GM12878 (cell line): ENCODE measurements at places on chromosomes 12 and 14.

DNA sequence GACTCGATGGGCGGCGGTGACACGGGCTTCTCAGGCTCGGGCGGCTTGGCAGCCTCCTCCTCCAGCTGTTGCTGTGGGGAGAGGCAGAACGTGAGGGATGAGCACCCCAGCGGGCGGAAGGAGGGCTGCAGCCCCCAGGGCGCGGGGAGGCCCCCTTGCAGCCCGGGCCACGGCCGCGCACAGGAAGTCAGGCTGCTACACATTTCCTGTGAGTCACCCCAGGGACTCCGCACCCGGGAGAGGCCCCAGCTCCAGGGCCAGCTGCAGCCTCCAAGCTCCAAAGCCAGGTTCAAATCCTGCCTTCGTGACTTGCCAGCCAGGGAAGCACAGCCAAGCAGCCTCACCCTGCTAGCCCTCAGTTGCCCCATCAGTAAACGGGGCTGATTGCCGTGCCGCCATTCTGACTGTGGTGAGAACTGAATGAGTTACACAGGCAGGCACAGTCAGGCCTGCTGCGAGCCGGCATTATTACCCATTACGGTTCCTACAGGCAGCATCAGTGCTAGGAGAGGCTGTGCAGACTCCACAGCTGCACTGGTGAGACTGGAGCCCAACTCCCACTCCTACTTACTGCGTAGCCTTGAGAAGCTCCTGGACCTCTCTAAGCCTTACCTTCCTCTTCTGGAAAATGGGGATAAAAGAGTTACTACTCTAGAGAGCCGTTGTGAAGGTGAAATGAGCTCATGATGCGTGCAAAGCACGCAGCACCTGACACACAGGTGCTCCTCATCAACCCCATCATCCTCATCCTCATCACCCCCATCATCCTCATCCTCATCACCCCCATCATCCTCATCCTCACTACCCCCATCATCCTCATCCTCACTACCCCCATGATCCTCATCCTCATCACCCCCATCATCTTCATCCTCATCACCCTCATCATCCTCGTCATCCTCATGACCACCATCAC is 100.9 kb downstream of the NCOR2 start:
- DNase-seq, result no peak

GRCh38 chr12:77087427-77087826 is 22.1 kb upstream of the E2F7 start:
- DNase-seq, result no peak

DNA sequence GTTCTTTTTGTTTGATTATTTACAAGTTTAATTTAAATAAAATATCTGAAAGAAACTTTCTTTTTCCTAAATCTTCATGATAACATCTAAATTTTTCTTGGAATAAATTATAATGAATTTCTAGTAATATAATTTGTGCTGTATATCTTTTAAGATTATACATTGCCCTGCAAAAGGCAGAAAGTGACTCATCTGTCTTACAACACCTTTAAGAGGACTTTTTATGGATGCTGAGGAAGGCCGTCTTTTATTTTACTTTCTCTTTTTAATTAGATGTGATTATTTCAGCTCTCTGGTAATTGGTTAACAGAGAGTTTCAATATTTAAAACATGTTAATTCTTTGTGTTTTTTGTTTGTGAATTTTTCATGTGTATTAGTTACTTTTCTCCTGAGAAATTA is 598.4 kb downstream of the RPL10L start:
- no peak for DNase-seq

- DNase-seq, result no peak
These were observed 168.7 kb upstream of the HIF1A start for GRCh38 chr14:61526405-61527312.

DNA sequence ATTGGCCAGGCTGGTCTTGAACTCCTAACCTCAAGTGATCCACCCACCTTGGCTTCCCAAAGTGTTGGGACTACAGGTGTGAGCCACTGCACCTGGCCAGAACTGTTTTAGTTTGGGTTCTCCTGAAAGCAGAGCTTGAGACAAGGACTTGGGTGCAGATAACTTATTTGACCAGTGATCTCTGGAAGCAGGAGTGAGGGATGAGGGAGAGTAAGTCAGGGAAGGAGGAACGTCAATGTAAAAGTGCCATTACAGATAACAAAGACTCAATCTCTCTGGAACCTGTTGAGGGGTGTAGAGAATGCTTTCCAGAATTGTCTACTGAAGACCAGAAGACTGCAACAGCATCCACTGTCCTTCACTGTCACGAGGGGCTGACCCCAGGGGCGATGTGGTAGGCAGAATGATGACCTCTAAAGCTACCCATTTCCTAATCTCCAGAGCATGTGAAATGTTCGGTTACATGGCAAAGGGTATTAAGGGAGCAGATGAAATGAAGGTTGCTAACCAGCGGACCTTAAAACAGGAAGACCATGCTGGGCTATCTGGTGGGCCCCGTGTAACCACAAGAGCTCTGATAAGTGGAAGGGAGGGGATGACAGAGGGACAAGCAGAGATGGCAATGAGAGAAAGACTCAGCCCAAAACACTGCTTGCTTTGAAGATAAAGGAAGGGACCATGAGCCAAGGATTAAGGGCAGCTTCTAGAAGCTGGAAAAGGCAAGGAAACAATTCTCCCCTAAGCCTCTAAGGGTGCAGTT is 207.8 kb downstream of the RBM19 start:
- DNase-seq, result no peak

DNA sequence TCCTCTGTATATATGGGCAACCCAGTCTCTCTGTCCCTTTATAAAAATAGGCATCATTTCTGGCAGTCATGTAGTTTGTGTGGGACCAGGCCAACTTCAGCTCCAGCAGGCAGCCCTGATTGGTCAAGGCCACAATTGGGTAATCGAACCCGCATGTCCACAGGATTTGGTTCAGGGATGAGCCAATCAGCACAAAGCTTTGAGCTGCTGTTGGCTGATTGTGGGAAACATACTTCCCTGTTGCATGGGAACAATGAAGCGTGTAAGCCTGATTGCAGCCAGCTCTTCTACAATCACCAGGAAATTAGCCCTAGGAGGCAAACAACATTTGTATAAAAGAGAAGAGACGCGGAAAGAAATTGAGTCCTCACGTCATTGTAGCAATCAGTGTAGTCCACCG is 328.6 kb downstream of the PCNX1 start:
- no peak for DNase-seq

DNA sequence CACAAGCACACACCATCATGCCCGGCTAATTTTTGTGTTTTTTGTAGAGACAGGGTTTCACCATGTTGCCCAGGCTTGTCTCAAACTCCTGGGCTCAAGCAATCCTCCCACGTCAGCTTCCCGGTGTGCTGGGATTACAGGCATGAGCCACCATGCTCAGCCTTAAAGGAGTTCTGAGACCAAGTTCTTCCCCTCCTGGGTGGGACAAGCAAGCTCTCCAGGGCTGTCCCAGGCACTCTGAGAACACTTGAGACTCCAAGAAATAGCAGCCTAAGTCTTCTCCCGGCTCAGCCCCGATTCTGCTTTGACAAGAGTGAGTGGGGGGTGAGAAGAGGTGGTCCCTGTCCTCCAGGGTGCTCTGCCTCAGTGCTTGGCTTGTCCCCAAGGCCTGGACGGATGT is 86.4 kb downstream of the STAB2 start:
- no peak for DNase-seq

DNA sequence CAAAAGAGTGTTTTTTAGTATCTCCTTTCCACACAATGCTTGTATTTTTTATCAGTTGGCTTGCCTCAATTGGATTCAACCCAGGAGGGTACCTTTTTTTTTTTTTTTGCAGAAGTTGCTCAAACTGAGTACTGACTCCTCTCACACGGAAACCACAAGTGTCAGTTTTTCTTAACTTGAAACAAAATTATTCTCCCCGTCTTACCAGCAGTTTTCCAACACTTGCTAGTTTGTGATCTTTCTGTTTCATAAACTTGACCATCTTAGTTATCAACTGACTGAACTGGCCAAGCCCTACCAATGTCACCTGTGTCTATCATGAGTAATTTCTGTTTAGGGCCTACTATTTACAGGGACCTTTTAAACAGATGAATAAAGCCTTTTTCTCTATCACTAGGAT is 34.1 kb upstream of the ITPR2 start:
- DNase-seq, result peak; percentile 83

- no peak for DNase-seq
These were observed 6.2 kb upstream of the WDR89 start for GRCh38 chr14:63647696-63648410.

DNA sequence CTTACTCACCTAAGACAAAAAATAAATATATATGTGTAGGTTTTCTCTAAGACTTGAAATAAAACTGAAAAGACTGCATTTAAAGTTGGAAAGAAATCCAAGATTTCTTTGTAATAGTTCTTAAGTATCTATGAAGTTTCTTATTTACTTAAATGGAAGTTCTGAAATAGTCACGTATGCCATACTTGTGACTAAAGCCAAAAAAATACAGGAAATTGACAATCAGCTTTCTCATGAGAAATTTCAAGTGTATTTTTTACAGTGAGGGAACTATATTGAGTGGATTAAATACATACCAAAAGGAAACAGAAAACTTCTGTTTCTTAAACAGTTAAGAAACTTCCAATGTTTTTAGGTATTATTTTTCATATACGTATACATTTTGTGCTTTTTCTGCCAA is 188.1 kb downstream of the DPY19L2 start:
- no peak for DNase-seq

- no peak for DNase-seq
These were observed 2.5 kb upstream of the INF2 start for GRCh38 chr14:104686624-104687517.

DNA sequence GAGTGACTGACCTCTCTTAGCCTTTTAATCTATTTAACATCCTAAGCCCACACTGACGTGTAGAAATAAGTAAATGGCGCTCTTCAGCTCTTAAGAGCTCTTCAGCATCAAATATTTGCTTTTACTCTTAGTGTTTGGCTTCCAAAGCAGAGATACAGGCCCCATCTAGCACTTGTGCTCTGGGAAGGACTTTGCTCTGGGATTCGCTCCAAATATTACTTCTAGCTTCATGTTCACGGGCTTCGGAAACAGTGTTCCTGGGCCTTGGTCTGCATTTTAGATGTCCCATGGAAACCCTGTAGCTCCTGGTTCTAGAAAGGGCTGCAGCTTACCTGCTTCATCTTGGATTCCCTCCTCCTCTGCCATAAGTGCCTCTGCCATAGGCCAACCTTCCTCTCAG is 2.7 kb upstream of the NKX2-8 start:
- no peak for DNase-seq

GRCh38 chr12:92049403-92049802 is 96.2 kb downstream of the BTG1 start:
- DNase-seq, result peak; percentile 74

GRCh38 chr14:100750762-100751699 is 24.3 kb downstream of the DLK1 start:
- DNase-seq, result no peak

DNA sequence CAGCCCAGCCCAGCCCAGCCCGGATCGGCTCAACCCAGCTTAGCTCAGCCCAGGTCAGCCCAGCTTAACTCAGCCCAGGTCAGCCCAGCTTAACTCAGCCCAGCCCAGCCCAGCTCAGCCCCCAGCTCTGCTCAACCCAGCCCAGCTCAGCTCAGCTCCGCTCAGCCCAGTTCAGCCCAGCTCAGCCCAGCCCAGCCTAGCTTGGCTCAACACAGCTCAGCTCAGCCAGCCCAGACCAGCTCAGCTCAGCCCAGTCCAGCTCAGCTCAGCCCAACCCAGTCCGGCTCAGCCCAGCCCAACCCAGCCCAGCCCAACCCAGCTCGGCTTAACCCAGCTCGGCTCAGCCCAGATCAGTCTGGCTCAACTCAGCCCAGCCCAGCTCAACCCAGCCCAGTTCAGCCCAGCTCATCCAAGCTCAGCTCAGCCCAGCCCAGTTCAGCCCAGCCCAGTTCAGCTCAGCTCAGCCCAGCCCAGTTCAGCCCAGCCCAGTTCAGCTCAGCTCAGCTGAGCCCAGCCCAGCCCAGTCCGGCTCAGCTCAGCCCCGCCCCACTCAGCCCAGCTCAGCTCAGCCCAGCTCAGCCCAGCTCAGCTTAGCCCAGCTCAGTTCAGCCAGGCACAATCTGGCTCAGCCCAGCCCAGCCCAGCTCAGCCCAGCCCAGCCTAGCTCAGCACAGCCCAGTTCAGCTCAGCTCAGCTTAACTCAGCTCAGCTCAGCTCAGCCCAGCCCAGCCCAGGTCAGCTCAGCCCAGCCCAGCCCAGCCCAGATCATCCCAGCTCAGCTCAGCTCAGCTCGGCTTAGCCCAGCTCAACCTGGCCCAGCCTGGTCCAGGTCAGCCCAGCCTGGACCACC is 331.7 kb downstream of the TMEM121 start:
- DNase-seq, result no peak

DNA sequence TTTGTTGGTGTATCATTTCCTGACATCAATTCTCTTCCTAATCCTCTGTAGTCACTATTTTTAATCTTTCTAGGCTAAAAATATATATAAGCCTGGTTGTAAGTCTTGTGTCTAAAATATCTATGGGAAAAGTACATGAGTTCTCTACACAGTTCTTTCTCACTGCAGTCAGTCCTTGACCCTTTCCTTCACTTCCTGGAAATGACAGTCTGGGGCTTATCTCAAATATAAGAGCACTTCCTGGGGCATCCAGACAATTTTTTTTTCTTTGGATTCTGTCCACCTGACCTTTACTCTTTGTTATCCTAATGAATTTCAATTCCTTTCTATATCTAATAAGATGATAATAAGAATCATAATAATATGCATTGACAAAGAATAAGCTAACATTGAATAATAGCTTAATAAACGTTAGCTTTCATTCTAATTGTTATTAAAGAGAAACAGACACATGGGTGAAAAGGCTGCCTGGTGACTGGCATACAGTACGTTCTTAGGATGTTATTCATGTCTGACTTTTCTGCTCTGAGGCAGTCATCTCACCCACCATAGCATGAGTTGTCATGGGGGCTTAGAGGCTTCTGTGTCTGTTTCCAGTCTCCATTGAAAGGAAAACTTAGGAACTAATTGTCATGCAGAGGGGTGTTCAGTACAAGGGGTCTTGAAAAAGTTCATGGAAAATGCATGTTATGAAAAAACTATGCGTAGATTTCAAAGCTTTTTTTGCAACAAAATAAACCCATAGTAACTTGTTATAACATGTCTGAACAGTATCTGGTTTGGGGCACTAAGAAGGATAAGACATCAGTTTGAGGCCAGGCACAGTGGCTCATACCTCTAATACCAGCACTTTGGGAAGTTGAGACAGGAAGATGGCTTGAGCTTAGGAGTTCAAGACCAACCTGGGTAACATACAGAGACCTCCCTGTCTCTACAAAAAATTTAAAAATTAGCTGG is 66.2 kb upstream of the DNM1L start:
- DNase-seq, result no peak

DNA sequence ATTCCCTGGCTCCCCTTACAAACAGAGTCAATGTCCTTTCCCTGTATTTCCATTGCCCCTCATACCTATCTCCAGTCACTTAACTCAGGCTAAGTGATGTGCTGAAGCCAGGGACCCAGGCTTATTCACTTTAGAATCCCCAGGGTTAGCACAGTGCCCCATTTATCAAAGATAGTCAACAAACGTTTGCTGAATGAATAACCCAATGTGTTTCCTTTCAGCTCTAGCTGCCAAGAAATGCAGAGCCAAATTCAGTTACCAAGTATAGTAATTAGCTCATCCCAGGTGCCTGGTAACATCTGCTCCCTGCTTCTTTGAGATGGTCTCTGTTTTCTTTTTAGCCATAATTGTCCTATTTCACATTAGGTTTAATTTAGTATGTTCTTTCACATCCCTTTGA is 189.5 kb downstream of the PHLDA1 start:
- DNase-seq, result no peak

- no peak for DNase-seq
These were observed 209.7 kb upstream of the NPAS3 start for GRCh38 chr14:32728976-32729375.
